ENCODE measurements at places on chromosomes 16 and 17.

DNA sequence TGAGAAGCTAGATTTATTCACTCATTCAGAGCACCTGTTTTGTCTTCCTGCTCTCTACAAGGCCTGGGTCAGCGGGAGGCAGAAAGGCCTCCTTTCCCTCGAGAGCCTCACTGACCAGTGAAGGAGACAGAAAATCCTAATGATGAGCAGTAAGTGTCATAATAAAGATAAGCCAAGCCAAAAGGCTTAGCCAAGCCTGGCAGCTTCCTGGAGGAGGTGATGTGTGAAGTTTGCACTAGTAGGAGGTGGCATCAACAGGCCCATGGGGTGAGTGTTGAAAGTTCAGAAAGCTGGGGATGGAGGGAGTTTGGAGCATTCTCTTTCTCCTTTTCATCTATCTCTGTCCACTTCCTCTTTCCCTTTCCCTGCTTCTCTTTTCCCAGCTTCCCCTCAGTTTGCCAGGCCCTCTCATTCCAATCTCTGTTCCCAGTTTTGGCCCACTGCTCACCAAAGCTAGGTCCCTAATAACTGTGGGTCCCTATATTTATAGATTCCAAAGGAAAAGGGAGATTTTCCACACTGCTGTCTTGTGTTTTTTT lies 16.5 kb upstream of the SPNS3 start:
- DNase-seq = no peak

- no peak for DNase-seq
Observed at GRCh38 chr16:88382491-88383400, at the start of gene ZNF469. TSS of gene ZNF469 (plus strand) at chr16:88382959. CDS start at chr16:88427471, 44,512 bp downstream.

- DNase-seq = no peak
Observed at GRCh38 chr16:19073344-19073743, 5.9 kb downstream of the COQ7 start.

GRCh38 chr16:8519179-8519578 lies 71.1 kb downstream of the TMEM114 start:
- no peak for DNase-seq

DNA sequence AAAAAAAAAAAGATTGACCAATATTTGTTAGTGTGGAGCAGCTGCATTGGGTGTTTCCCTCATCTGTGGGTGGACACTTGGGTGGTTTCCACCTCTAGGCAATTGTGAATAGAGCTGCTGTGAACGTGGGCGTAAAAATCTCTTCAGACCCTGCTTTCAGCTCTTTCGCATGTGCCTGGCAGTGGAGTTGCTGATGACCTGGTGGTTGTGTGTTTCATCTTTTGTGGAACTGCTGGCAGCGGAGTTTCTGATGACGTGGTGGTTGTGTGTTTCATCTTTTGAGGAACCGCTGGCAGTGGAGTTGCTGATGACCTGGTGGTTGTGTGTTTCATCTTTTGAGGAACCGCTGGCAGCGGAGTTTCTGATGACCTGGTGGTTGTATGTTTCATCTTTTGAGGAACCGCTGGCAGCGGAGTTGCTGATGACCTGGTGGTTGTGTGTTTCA lies 21.4 kb downstream of the ZC3H18 start:
- DNase-seq = no peak

GRCh38 chr17:39547713-39548478 lies 59.8 kb downstream of the NEUROD2 start:
- DNase-seq = peak; percentile 93

DNA sequence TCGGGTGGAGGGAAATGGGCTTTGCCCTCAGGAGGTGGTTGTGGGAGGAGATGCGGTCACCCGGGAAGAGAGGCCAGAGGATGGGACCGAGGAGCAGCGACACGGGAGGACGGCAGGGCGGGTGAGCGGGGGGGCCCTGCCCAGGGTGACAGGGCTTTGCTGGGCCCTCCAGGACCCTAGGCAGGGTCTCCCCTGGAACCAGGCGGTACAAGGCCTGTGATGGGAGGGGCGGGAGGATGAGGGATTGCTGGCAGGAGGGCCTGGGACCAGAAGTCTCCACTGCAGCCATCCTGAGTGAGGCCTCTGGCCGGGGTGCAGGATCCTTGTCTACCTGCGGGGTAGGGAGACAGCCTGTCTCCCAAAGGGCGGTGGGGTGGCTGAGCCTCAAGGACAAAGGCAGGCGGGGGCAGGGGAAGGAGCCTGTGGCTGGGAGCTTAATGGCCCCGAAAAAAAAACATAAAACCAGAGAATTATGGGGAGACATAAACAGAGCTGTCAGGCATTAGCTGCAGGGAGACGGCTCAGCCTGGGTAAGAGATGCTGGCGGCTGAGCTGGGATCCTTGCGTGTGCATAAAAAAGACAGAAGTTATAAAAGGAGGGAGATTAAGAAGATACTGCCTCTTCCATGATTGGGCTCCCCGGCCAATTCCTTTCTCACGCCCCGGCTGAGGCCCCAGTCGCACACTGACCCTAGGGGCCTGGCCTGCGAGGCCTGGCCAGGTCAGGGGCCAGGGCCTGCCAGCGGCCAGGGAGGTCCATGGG lies 66.7 kb downstream of the SREBF1 start:
- DNase-seq = no peak

GRCh38 chr16:29024278-29024677 lies 39.4 kb downstream of the LAT start:
- peak; percentile 71 for DNase-seq

DNA sequence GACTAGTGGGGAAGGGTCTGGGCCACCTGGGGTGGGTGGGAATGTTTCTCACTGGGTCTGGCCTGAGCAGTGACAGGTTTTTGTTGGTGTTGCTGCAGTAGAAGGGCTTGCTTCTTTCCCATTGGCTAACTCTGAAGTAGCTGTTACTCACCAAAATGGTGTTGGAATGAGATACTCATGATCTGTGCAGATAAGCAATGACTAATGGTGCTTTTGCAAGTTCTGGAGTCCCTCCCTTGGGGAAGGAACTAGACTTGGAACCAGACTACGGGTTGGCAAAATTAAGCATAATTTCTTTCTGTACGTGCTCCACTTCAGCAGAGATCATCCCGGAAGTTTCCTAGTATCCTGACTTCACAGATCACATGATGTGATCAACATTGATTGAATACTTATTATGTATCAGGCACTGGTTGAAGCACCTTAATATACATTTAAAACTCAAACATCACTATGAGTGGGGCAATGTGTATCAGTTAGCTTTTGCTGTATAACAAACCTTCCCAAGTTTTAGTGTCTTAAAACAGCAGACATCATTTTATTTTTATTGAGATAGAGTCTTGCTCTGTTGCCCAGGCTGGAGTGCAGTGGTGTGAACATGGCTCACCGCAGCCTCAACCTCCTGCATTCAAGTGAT lies 30.1 kb downstream of the CHP2 start:
- DNase-seq = no peak

DNA sequence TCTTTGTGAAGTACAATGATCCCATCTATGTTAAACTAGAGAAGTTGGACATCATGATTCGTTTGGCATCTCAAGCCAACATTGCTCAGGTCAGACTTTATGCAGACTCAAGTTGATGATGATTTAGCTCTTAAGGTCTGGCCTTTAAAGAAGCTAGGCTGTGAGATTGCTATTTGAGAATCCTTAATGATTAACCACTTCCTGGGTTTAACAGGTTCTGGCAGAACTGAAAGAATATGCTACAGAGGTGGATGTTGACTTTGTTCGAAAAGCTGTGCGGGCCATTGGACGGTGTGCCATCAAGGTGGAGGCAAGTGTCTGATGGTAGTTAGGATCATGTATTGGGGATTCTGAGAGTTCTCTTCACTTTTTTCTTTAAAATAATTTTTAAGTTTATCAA lies 40.3 kb downstream of the AP2B1 start:
- DNase-seq = no peak

- DNase-seq = no peak
Observed at GRCh38 chr17:58564971-58565370, 50.5 kb upstream of the MTMR4 start.

- DNase-seq = no peak
Observed at GRCh38 chr17:68733241-68734176, 132.3 kb upstream of the FAM20A start.

GRCh38 chr17:30565073-30565935 lies 88.1 kb downstream of the GOSR1 start:
- DNase-seq = no peak

DNA sequence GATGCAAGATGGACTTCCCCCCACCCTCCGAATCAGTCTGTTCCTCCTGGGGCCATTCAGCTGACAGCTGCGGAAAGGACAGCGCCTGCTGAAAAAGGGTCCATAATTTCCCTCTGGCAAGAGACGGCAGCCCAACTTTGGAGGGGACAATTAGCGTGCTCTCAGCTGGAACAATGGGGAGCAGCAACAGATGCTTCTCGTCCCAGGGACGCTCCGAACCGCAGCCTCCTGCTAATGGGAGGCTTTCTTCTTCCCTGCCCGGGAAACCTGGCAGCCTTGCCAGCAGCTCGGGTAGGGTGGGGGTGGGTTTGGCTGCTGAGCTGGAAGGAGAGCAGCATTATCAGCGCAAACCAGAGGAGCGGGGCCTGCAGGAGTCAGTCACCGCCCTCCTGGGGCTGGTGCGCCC lies 500.0 kb upstream of the SALL1 start:
- DNase-seq = no peak

DNA sequence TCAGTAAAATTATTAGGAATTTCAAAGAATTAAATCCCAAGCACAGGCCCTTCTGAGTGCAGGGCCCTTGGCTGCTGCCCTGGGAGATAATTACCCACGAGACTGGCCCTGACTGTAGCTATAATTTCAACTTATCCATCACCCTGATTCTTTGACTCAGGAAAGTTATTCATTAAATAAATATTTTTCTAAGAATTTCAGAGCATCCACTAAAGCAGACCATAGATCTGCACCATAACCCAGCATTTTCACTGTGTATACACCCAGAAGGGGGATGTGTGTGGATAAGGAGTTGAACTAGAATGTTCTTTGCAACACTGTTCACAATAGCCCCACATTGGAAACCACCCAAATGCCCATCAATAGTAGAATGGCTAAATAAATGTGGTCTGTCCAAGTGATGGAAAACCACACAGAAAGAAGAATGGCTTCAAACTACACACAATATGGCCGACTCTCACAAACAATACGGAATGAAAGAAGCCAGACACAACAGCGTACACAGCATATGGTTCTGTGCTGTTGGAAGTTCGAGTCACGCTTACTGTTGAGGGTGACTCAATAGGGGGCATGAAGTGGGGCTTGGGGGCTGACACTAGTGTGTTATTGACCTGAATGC lies 33.9 kb upstream of the MEAK7 start:
- no peak for DNase-seq

DNA sequence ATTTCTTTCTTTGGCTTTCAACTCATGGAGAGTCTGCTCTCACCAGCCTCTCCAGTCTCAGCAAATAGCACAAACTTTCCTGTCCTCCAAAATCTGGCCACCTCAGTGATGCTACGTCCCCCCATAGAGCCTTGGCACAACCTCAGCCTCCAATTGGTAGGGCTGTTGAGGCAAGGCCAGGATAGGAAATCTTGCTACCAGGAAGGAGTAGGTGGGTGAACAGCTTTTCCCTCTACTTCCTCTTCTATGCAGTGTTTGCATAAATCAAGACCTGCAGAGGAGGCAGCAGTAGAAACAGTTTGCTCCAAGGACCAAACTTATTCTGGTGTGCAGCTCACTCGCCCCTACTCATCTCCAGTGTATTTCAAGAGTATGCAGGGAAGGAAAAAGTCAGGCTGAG lies 701 bp upstream of the DPEP2 start:
- DNase-seq = no peak

- peak; percentile 40 for DNase-seq
Observed at GRCh38 chr16:49615576-49615975, 240.3 kb downstream of the ZNF423 start.

DNA sequence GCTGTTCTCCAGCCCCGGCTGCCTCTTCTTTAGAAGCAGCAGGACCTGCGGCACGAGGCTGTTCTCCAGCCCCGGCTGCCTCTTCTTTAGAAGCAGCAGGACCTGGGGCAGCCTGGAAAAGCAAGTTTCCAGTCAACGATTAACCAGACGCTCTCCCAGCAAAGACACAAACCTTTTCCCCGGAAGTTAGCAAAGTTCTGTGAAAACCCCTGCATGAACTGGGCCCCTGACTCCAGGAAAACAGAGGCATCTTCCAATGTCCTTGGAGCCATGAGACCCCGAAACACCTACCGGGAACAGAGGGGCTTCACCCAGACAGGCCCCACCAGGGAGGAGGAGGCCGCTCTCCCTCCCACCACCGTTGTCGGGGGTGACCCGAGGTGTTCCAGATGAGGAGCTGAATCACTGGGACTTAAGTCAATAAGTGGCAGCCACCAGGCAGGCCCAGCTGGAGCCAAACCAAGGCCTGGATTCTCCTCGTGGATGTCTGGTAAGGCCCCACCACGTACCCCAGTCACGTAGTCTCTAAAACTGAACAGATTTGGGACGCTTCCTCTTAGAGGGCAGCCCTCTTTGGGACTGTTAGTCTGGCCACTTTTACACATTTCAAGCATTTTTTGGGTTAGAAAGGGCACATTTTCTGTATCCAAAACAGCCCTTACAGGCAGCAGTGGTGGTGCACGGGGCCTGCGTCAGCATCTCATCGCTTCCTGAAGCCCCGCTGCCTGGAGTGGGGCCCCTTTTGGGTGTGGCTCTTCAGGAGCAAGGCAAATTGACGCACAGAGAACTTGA lies at the start of gene RPH3AL:
Gene RPH3AL (minus strand): TSS at position 387 of the 792 bp plus-strand sequence. CDS start 25,264 bp downstream, outside the sequence.
- no peak for DNase-seq

- DNase-seq = peak; percentile 87
Observed at GRCh38 chr16:89096768-89097391, 3.2 kb downstream of the ACSF3 start.

DNA sequence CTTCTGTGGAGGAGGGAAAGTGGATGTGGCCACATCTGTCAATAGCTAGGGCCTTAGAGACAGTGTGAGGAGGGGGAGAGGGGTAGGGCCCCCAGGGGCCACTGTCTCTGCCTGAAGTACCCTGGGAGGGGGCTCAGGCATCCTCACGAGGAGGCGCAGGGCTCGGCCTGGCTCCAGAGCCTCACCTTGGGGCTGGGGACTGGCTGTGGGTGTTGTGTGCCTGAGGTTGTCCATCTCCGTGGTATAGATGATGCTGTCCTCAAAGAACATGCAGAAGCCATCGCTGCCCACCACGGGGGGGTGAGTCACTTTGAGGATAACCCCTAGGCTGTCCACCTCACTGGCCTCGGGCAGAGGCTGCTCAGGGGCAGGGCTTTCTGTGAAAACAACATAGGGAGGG lies 12.1 kb downstream of the PLEKHG4 start:
- DNase-seq = no peak

GRCh38 chr16:58018803-58019202 lies 6.8 kb upstream of the MMP15 start:
- DNase-seq = no peak

DNA sequence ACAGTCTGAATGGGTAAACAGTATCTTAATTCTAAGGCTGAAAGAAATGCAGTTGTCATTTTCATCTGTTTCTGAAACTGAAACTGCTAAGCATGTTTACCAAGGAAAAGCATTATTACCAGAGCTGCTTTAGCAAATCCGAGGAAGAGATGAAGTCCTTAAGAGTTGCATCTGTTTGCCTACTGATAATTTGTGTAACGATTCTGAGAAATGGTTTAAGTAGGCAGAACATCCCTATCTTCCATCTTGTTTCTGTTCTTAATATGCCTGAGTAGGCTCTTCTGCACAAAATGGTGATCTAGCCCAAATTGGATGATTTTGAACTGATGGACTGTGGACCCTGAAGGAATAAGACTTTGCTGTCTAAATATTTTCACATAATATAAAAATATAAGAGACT lies 34.9 kb downstream of the NUP93 start:
- DNase-seq = no peak

GRCh38 chr16:50354629-50355456 lies 13.9 kb downstream of the BRD7 start:
- DNase-seq = no peak

GRCh38 chr16:4813251-4814003 lies 11.0 kb upstream of the ROGDI start:
- DNase-seq = no peak

GRCh38 chr17:79192503-79193351 lies 118.1 kb downstream of the ENGASE start:
- DNase-seq = peak; percentile 69

GRCh38 chr16:68136515-68136914 lies 51.3 kb downstream of the NFATC3 start:
- no peak for DNase-seq
